ENCODE measurements at places on chromosomes 7 and 10. TPM values are rescaled to one million over a fixed set of nuclear protein-coding genes. Genes with fewer than 3 reads are reported as not detected.

DNA sequence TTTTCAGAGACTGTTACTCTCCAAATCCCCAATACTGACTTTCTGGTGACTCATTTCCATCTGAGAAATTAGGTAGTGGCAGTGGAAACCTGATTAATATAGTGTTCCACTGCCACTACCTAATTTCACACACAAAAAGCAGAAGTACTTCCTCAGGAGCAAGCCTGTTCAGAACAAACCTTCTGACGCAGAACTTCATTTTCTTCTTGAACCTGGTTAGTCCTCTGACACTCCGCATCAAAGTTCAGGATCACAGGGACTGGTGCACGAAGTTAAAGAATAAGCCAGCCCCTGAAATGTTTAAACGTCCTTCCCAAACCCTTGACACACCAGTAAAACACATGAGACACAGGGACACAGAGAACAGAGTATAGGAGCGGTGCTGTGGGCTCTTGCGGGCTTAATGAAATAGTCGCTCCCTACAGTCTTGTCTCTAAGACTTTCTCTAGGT lies 4.4 kb downstream of the WDR91 start:
- no peak for DNase-seq

DNA sequence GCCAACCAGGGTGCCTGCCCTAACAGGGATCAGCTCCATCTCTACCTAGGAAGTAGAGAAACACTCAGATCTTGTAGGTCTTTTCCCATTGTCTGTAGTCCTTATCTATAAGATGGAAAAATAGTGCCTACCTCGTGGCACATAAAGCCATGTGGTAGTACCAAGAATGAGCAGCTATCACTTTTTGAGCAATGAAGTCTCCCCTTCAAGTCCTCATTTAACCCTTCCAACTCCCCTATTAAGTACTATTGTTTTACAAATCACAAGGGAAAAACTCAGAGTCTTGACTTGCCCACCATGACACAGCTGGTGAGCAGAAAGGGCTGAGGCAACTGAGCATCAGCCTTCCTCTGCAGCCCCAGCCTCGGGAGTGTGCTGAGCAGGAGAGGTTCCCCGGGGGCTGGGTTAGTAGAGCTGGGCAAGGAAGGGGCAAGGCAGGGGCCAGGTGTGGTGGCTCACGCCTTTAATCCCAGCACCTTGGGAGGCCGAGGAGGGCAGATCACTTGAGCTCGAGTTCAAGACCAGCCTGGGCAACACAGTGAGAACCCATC lies 3.3 kb downstream of the FRAT2 start:
- DNase-seq, result no peak

GRCh38 chr7:4729266-4729665 lies 46.2 kb upstream of the AP5Z1 start:
- DNase-seq, result no peak

GRCh38 chr10:131249238-131249954 lies 62.1 kb downstream of the TCERG1L start:
- no peak for DNase-seq

- DNase-seq, result no peak
Observed at GRCh38 chr7:92464515-92464914, 13.2 kb downstream of the ERVW-1 start.

DNA sequence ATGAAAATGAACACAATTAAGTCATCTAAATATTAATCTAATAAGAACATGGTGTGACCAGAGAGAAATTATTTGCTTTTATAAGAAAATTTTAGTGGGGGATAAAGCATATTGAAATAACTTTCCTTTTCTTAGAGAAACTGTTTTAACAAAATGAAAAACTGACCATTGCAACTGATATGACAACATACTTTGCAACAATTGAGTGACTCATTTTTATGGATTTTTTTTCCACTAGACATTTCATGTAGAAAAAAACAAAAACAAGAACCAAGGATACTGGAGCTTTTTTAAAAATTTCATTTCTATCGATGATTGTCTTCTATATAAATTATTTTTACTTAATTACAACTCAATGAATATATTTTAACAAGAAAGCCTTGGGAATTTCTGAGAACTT lies 90.0 kb downstream of the C1GALT1 start:
- DNase-seq, result no peak

The CTBP2 gene
- 29.4 TPM for total RNA-seq

DNA sequence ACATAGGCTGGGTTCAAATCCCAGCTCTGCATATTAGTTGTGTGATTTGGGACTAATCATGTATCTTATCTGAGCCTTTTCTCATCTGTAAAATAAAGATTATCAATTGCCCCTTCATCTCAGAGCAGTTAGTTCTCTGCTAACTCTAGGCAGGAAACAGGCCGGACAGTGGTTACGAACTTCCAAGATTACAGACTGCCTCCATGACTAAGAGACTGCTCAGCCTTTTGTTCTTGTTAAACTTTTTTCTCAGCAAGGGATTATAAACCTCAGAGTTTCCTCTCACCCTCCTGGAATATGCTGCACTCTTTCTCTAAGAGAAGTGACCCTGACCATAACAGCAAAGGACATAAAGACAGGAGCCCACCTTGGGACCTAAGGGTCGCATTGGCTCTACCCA lies 52.5 kb upstream of the NFKB2 start:
- DNase-seq, result no peak

DNA sequence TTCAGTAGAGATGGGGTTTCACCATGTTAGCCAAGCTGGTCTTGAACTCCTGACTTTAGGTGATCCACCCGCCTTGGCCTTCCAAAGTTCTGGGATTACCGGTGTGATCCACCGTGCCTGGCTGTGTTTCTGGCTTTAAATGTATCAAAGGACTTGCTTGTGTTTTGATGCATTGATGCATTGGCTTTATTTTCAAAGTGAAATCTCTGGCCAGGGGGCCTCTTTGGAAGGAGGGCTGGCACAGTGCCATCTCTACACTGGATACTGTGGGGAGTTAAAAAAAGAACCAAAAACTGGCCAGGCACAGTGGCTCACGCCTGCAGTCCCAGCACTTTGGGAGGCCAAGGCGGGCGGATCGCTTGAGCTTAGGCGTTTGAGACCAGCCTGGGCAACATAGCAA lies 16.0 kb downstream of the MNX1 start:
- DNase-seq, result no peak

The UPK3B gene
- total RNA-seq, result 636 TPM

DNA sequence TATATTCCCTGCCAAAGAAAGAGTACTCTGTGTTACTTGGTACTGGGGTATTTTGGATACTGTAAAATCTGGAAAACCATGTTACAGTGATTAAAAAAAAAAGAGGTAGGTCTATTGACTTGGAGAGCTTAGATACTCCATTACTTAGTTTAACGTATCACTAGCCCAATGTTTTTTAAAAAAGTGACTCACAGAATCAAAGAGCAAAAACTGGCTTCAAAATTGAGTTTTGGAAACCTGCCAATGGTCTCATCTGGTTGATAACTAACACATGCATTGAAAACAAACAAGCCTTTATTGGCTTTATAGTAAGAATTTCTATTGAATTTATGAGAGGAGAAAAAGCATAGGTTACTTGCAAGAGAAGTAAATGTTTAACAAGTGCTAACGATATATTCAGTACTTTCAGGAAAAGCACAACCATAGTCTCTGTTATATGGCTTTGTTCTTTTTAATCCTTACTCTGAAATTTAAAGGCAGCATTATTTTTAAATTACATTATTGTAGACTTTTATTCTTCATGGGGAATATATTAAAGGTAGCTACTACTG lies 563.3 kb upstream of the SORCS1 start:
- DNase-seq, result no peak

- no peak for DNase-seq
Observed at GRCh38 chr10:114706458-114707055, 48.5 kb upstream of the ABLIM1 start.

DNA sequence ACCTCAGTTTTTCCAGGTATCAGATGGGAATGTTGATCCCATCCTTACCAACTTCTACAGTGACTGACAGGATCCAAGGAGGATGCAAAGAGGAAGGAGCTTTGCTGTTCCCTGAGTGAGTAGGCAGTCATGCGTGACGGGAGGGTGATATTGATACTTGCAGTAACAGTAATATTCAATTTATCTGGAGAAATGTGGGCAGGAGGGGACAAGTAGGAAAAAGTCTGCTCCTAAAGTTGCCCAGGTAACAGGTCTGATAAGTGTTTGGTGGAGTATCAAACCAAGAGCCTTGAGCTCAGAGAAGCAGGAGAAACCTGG lies 3.3 kb upstream of the ZCCHC24 start:
- DNase-seq, result no peak

The DNAJC12 gene
- total RNA-seq, result 1.9 TPM

DNA sequence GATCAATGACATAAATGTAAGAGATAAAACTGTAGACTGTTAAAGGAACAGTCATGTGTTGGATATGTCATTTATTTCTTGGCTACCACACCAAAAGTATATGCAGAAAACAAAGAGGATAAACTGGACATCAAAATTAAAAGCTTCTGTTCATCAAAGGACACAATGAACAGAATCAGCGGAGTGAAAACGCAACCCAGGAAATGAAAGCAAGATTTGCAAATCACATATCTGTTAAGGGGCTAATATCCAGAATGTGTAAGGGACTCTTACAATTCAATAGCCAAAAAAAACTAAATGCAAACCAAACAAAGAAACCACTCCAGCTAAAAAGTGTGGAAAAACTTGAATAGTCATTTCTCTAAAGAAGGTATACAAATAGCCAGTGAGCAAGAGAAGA lies 164.3 kb downstream of the ZMYND11 start:
- DNase-seq, result no peak

DNA sequence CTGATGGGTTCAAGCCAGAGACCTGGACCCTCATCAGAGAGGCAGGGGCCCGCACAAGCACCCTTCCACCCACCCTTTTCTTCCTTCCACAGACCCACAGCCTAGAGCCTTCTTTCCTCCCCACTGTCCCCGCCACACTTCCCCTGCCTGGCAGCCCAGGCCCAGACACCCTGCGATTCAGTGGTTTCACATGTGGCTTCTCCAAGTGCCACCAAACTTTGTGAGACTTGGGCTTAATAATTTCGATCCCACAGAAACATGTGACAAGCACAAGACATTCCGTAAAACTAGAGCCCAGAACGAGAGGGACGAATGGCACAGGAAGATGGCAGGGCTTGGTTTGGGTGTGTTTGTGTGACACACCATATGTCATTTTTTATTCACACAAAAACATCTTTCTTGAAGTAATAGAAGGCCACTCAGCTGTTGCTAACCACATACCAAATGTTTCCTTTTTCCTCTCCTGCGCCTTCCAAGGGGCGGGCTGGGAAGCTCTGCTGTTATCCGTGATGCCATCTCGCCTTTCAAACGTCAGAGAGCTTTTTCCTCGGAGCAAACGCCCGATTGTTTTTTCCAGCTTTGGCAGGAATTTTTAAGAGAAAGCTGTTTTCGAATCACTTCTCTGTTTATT lies 162.9 kb downstream of the GRK5 start:
- DNase-seq, result no peak

GRCh38 chr10:43260911-43261577 lies 5.8 kb downstream of the RASGEF1A start:
- peak; percentile 14 for DNase-seq

DNA sequence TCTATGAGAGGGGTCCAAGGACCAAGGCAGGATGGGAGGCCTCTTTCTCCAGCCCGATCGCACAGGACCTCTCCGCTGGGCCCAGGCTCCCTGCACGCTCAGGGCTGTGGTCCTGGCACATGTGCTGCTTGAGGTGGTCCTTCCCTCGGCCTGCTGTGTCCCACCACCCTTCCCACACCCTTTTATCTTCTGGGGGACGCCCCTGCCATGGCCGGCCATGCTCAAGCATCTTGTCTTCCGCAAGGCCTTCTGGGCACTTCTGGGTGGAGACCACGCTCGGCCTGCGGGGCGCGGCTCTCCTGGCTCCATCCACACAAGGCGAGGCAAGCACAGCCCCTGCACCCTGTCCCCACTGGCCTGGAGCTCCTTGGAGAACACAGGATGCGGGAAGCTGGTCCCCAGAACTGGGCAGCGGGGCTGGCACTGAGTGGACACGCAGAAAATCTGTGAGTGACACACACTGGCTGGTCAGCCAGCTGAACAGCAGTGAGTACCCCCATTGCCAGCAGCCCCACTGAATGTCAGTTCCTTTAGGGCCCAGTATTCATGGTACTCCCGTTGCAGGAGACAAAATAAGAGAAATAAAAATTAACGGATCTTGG lies 115.9 kb downstream of the TCERG1L start:
- DNase-seq, result no peak
